ENCODE measurements at places on chromosomes 6 and 20.
A peak's percentile ranks its signal among the peaks of the same experiment; 100 is the strongest.

DNA sequence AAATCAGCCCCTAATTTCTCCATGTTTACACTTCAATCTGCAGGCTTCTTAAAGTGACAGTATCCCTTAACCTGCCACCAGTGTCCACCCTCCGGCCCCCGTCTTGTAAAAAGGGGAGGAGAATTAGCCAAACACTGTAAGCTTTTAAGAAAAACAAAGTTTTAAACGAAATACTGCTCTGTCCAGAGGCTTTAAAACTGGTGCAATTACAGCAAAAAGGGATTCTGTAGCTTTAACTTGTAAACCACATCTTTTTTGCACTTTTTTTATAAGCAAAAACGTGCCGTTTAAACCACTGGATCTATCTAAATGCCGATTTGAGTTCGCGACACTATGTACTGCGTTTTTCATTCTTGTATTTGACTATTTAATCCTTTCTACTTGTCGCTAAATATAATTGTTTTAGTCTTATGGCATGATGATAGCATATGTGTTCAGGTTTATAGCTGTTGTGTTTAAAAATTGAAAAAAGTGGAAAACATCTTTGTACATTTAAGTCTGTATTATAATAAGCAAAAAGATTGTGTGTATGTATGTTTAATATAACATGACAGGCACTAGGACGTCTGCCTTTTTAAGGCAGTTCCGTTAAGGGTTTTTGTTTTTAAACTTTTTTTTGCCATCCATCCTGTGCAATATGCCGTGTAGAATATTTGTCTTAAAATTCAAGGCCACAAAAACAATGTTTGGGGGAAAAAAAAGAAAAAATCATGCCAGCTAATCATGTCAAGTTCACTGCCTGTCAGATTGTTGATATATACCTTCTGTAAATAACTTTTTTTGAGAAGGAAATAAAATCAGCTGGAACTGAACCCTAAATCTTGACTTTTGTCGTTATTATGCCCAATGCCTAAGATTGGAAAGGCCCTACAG, 4.5 kb downstream of the SOX4 start:
- DNase-seq = peak; percentile 40

DNA sequence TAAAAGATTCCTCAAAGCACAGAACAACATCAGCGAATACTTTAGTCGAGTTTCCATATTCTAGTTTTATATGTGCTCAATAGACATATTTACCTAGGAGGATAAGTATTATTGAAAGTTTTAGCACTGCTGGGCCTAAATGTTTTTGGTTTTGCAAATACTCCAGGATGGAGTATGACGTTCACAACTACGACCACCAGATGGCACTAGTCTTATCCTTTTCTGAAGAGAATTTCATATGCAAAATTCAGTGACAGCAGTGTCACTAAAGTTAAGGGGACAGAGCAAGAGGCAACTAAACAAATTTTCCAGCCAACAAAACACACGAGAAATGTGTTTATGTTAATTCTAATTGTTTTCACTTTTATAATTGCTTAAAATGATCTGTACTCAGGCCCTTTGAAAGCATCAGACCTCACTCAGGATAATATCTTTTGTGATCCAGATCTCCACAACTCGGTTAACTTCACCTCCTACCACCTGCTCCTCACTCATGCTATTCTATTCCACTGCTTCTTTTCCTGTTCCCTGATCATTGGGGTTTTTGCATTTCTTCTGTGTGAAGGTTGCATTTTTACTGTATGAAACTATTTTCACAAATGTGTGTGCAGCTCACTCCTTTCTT, 220.8 kb downstream of the TRDN start:
- peak; percentile 72 for DNase-seq

DNA sequence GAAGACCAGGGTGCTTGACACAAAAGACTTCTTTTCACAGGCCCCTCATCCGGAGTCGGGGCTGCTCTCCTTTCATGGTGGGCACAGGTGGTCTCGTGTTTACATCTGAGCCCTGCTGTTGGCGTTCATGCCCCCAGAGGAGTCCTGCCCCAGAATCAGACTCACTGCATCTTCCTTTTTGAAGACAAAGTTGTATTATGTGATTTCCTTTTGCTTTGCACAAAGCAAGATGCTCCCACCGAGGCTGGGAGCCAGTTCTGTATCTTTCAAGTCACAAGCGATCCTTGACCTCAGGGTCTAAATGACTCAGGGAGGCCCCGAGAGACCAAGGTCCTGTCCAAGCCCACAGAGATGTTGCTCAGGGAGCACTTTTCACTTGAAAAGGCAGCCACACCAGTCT, 330.5 kb downstream of the THBS2 start:
- DNase-seq = no peak

- DNase-seq = no peak
Observed at GRCh38 chr6:159979136-159979874, 10.4 kb downstream of the IGF2R start.
